ENCODE measurements at places on chromosomes 4 and X.

GRCh38 chr4:113478032-113478431 lies 283.5 kb downstream of the CAMK2D start:
- no peak for DNase-seq

DNA sequence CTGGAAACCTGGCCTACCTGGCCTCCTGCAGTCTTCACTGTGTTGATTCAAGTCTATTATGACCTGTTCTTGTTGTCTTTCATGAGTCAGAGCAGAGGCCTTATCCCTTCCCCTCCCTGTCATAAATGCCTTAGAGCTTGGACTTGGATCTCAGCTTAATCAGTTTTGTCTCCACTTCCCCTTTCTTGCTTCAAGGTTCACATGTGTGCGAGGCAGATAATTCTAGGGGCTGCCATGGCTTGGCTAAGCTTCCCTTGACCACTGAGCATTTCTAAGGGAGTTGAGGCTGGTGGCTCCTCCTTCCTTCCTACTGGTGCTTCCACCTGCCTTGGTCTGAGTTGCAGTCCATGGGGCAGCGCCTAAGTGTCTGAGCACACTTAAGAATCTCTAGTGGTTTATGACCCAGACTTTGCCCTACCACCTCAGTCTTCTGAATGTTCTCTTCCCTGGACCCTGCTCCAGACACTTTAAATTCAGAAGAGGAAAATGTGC lies 1.7 kb upstream of the HEPH start:
- no peak for DNase-seq

DNA sequence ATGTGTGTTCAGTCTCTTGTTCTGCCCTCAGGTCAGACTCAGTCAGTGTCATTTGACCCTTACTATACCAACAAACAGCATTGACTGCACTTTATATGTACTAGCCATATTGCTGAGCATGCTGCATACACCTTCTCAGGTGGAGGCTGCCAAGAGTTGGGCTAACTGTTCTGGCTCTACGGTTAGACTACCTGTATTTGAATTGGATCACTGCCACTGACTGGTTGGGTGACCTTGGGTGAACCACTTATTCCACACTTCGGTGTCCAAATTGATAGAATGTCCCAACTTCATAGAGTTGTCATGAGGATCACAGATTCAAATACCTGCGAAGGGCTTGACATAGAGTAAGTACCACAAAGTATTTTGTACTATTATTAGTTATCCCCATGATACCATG lies 91.2 kb upstream of the GPR50 start:
- no peak for DNase-seq

- DNase-seq: no peak
Measured at GRCh38 chr4:112751447-112751846, 114.5 kb downstream of the LARP7 start.

DNA sequence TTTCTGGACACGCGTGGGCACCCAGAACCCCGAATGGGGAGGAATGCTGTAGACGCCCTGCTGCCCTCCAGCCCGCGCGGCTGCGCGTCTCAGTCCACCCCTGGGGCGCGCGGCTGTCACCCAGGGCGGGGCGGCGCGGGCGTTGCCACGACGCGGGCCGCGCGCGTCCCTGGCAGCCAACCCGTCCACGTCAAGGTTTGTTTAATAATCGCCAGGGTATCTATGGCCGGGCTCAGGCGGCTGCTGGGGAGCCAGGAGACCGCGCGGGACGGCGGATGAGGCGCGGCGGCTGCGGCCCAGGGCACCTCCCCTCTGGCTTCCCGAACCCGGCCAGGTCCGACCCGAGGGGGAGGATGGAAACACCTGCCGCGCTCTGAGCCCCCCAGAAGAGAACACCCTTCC lies at the start of gene SPATA18:
SPATA18 (plus strand) TSS at position 92 of the 402 bp plus-strand sequence. CDS start 401 bp downstream, outside the sequence.
- DNase-seq: no peak

DNA sequence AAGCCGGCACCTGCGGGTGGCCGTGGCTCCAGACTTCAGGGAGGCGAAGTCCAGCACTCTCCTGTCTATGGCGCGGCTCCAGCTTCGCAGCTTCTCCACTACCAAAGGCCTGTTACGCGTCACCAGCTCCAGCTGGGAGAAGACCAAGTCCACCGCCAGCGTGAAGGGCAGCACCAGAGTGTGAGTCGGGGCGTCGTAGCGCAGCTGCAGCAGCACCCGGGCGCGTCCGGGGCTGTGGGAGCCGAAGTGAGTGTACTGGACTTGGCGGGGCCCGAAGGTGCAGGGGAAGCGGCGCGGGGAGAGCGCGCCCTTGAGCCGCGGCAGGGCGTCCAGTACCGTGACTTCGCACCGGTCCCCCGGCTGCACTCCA lies 444 bp downstream of the FREM3 start:
- no peak for DNase-seq

DNA sequence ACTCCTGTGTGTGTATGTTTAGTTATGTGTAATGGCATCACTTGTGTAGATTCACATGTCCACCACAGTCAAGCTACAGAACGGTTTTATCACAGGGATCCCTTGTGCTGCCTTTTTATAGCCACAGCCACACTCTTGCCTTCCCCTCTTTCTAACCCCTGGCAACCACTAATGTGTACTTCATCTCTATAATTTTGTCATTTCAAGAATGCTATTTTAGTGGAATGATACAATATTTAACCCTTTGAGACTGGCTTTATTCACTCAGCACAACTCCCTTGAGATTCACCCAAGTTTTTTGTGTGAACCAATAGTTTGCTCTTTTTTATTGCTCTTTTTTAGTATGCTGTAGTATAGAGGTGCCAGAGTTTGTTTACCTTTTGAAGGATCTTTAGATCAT lies 112.1 kb downstream of the CDKL5 start:
- no peak for DNase-seq

DNA sequence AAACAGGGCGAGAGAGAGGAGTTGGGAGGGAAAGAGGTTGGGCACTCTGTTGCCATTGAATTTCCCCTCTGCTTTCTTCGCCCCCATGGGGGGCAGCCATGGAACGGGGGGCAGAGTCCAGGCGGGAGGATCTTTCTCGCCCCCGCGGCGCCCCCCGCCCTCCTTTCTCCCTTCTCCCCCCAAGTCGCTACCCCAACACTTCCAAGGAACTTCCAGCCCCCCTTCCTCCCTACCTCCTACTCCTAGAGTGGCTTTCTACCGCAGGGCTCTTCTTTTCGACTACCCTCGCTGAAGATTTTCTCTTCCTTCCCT lies 594 bp upstream of the STAG2 start:
- no peak for DNase-seq

DNA sequence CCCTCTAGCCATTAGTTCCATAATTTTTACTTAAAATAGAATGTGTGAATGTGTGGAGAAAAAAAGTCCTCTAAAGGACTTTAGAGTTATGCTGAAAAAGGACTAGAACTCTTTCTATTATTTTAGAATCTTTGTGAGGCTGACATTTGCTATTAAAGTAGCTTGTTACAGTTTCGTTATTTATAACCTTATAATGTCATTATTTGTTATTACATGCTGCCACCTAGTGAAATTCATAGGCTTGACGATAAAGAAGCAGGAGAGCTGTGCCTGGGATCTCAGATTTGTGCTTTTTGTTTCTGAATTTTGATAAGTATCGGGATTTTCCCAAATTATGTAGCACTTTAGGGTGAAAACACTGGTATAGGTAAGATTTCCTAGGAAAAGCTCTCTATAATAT lies 38.5 kb upstream of the TAPT1 start:
- DNase-seq: no peak

DNA sequence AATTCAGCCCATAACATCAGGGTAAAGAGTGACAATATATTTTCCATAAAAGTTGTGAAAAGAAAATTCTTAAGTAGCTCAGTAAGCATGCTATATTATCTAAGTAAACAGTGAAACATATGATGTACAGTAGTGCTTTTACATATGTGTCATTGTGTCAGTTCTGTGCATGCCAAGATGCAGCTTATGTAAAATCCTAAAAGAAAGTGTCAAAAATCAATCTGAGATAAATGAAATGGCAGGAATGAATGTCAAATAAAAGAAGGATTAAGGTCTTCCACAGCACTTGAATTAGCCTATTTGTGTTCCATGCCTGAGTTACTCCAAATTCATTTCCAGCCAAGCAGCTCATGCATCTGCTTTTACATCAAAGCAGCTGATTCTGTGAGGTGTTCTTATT lies 452.7 kb upstream of the HS3ST1 start:
- DNase-seq: no peak

GRCh38 chr4:152571770-152572169 lies 35.9 kb upstream of the FBXW7 start:
- no peak for DNase-seq

DNA sequence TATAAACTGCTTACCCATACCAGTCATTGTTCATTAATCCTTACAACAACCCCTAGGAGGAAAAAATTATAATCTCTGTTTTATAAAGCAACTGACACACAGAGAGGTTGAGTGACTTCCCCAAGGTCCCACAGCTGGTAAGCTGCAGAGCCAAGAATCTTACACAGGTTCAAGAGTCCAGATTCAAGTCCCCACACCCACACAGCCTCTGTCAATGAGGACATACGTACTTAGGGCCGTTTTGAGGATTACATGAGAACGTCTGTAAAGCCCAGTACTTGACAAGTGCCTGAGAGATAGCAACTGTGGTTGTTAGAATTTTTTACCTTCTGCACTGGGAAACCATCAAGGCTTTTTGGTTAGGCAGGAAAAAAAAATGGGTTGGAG lies 556 bp upstream of the SLC25A43 start:
- no peak for DNase-seq

- DNase-seq: no peak
Measured at GRCh38 chrX:101370888-101371504, 15.0 kb downstream of the BTK start.

DNA sequence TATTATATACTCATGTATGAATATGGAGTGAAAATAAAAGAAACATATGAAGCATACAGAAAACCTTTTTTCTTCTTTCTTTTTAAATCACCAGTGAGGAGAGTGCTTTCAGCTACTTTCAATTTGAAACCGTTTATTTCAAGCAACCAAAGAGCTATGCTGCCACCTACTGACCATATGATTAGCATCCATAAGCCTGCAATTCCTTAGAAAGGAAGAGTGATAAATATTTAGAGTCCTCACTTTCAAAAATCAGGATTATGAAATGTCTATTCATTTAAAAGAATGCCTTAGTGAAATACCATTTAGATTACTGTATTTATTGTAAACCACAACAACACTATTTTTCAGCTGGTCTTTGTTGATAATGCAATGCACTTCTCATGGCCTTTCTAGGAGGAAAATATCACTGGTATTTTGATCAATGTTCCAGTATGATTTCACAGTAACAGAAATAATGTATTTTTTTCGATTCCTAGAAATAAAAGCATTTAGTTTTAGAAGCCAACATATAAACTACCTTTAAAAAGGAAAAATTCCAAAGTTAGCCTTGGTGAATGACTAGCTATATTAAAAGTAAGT lies 667.6 kb downstream of the PCDH18 start:
- no peak for DNase-seq

Measured in thoracic aorta (tissue), 2 donors.